ENCODE measurements at places on chromosomes 4 and X.

GRCh38 chr4:48976041-48976440 lies 10.0 kb upstream of the CWH43 start:
- DNase-seq, result no peak

- DNase-seq, result no peak
Measured at GRCh38 chr4:165931741-165932140, 58.7 kb downstream of the TLL1 start.

GRCh38 chr4:158786121-158786601 lies 17.3 kb downstream of the FNIP2 start:
- DNase-seq, result no peak

DNA sequence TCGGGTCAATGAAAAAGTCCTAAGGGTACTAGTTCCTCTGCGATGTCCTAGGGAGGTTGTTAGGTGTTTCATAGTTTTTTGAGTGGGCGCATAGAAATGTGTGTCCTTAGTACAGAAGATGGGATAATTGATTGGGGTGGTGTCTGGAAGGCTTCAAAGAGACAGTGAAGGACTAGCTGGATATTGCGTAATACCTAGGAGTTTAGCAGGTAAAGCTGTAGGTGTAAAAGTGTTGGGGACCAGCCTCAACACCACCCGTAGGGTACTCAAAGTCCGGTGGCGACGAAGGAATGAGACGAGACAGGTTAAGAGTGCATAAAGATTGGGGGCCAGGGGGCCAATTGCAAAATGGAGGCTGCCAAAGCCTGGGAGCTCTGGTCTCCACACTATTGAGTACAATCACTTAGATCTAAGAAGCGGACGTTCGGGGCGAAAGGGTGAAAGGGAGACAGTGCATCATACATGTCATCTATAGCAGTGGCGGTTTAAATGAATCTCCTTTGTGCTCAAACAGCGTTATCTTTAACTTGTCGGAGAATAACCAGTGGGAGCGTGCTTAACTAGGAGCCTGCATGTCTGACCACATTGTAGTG lies 1.0 kb downstream of the TRMT44 start:
- DNase-seq, result no peak

DNA sequence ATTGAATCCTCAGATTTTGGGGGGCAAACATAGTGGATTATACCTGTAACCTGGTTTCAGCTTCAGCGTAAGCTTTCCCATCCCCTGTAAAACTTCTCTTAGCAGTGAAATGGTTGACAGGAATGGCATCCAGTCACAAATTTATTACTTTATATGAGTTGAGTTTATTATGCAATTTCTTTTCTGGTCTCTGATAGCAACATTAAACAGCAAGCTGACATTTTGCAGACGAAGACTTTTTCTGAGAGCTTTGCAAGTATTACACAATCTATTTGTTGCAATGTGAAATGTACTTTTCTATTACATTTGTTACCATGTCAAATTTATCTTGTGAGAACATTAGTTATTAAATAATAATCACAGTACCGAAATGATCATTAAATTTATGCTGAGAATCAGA lies 60.6 kb downstream of the GSPT2 start:
- no peak for DNase-seq

- DNase-seq, result no peak
Measured at GRCh38 chr4:10965196-10965595, 280.6 kb upstream of the CLNK start.

GRCh38 chr4:13430834-13431568 lies 53.1 kb downstream of the RAB28 start:
- DNase-seq, result no peak

DNA sequence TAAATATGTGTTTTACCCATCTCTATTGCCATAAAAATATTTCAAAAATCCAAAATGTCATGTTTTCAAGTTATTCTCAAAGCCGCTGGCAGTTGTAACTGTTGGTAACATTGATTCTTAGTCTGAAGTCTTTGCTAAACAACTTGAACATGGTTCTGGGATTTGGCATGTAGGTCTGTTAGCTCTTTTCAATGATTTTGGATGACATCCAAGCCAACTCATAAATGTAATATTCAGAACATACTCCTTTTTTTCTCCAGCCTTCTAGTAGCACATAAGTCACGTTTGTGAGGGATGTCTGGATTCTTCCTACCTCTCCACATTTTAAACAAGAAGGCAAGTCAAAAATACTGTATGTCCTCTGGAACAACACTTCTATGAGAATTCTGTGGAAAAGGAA lies 305.3 kb downstream of the PRR32 start:
- no peak for DNase-seq

- DNase-seq, result no peak
Measured at GRCh38 chrX:68083510-68083909, 349.8 kb downstream of the OPHN1 start.

- no peak for DNase-seq
Measured at GRCh38 chr4:162782778-162783525, 383.7 kb downstream of the NAF1 start.

DNA sequence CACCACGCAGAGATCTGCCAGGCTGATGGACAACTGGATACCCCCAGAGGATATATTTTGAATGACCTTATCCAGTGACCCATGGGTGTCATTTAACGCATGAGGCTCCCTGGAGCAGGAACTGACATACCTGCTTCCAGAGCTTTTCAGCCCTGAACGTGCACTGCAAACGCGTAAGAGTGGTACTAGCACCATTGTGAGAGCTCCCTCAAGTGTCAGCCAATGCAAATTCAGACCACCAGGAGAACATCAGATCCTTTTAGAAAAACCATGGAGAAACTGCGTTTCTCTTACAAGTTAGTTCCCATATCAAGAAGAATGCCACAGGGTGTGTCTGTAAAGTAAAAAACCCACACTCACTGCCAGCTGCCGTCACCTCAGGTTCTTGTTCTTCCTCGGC lies 7.3 kb downstream of the TREX2 start:
- peak; percentile 33 for DNase-seq

DNA sequence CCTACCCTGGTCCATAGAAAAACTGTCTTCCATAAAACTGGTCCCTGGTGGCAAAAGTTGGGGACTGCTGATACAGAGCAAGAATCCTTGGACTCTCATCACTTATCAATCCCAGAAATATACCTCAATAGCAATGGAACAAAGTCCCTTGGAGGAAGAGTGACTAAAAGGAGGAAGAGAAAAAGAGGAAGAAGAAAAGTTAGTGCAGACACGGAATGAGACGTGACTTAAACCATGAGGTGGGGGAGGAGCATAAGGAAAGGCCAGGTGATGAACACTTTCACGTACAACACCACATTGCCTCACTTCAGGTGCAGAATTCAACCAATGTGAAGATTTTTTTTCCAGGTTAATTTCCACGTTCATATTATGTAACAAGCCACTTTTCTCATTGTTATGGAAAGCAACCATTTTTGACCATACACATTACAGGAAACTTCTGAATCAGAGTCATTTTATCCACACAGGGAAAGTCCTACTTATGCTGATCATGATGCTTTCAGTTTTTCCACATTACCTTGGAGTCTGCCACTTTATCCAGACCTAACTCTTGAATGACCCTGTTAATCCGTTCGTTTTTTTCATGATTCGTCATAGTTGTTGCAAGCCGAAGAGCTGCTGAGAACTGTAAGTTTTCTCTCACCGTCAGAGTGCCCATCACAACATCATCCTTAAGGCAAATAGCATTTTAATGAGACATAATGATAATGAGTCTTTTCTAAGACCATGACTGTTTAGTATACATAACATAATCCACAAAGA lies 27.7 kb downstream of the ABCG2 start:
- DNase-seq, result no peak

DNA sequence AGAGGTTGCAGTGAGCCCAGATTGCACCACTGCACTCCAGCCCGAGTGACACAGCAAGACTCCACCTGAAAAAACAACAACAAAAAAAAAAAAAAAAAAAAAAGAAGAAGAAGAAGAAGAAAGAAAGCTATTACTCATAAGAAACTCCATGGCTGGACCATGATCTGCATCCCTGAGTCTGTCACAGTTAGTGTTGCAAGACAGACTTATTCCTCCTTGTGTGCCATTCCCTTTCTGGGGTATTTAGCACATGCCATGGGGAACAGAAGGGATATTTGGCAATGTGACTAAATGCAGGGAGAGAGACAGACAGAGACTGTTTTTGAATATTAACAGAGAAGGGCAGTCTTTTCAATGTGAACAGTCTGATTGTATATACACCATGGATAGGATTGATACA lies 16.7 kb upstream of the PDS5A start:
- no peak for DNase-seq

DNA sequence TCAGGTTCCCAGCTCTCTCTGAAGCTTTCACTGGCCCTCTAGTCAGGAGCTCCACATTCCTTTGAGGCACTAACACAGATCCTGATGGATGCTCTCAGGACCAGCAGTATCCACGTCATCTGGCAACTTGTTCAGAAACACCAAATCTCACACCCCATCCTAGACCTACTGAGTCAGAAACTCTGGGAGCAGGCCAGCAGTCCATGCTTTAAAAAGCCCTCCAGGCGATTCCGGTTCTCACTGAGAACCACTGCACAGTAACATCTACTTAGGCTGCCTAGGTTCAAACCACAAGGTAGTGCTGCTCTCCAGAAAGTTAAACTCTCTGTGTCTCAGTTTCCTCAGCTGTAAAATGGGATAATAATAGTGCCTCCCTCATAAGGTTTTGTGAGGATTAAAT lies 55.3 kb downstream of the CCDC158 start:
- DNase-seq, result no peak

DNA sequence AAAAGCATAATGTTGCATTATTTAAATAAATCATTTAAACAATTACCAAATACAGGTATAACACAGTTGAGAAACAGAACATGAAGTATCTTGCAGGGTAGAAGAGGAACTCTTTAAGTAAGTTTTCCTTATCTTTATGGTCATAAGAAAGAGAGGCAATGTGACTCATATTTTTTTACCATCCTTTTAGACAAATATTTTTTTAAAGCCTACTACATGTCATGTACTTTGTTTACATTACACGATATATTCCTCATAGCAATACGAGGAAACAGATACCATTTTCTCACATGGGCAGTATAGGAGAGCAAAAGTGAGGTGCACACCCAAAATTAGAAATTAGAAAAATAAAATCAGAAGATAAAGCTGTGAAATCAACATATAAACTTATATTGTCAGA lies 49.3 kb upstream of the EPHA5 start:
- no peak for DNase-seq

GRCh38 chr4:68469482-68469881 lies 22.2 kb downstream of the TMPRSS11E start:
- no peak for DNase-seq

GRCh38 chr4:100635899-100636298 lies 118.1 kb upstream of the EMCN start:
- no peak for DNase-seq

DNA sequence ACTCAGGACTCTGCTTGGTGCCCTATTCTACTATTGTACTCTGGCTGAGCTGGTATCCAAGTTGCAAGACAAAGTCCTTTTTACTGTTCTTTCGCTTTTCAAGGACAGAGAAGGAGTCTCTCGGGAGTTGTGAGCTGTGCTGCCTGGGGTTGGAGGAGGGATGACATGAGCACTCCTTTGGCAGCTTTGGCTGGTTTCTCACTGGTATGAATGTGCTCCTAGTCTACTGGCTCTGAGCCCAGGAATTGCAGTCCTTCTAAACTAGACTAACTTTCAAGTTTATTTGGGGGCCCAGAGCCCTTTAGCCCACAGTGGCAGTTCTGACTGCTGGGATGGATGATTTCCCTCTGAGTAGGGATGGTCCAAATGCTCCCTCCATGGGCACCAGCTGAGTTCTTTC lies 997.1 kb downstream of the RAB28 start:
- DNase-seq, result no peak

DNA sequence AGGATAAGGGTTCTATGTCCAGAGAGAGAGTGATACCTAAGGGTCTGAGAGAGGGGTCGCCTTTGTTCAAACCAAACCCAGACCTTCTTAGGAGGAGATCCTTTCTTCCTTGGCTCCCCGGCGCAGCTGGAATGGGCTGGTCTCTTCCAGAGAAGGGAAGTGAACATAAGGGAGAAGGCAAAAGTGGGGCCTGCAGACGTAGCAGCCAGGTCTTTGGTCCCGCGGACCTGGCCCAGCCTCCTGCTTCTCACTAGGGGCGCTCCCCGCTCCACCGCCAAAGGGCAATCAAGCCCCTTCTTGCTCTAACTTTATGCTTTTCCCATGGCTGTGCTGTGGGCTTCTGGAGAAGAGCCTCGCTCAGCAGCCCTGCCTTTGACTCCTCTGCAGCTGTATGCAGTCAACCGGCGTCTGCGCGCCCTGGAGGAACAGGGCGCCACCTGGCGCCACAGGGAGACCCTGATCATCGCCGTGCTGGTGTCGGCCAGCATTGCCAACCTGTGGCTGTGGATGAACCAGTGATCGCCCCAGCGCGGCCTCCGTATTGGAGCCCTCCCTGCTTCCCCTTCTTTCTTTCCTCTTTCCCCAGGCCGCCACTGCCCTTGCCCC lies 6.5 kb downstream of the FATE1 start:
- DNase-seq, result peak; percentile 76

DNA sequence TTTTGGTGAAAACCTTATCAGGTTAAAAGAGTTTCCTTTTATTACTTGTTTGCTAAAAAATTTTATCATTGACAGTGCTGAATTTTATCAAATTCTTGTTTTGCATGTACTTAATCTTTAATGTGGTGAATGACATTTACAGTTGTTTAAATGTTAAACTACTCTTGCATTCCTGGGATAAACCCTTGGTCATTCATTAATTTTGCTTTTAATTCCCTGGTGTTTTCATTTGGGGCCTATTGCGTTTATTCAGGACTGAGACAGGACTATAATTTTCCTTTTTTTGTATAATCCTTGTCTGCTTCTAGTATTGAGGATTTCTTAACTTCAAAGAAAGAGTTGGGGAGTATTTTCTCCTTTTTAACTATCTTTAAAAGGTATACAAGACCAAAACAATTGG lies 98.7 kb upstream of the TLL1 start:
- no peak for DNase-seq

GRCh38 chr4:10007793-10008608 lies 13.3 kb downstream of the SLC2A9 start:
- DNase-seq, result no peak

DNA sequence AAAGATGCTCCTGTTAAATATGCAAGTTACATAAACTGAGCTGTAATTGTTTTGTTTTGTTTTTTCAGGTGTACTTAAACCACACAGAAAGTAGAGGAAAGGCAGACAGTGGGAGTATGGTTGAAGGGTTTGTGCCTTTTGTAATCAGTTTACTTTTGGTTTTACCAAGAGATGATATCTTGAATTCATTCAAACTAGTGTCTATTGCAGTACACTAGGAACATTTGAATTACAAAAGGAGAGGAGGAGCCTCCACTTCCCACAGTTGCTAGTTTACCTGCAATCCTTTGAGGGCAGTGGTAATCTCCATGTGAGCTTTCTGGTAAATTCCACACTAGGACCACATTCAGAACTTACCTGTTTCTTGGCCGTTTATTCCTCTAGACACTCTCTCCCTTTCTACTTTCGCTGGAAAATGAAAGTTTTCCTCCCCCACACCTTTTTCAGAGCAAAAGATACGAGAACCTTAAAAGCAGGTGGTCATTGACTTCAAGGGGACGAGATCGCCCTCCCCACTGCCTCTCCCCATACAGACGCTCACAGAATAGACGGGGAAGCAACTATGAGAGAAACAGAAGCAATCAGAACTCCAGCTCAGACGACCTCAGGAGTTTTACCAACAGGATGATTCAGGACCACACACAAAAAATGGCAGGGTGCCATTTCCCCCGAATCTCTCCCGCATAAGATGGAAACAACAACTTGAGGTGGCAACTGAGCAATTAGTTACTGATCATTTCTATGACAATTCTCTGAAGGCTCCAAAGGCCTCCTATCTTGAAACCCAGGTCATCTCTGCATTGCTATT lies 3.3 kb downstream of the RBM47 start:
- no peak for DNase-seq

- DNase-seq, result peak; percentile 71
Measured at GRCh38 chr4:169604131-169604900, 8.1 kb downstream of the NEK1 start.

Data from GM03348 (cell line).